Activated naive CD8-positive, alpha-beta T cell treated with anti-CD3 and anti-CD28 coated beads, Interleukin-2, amount 50 U/mL, for 24 hours (primary cell): ENCODE measurements at places on chromosomes 2 and 18.

DNA sequence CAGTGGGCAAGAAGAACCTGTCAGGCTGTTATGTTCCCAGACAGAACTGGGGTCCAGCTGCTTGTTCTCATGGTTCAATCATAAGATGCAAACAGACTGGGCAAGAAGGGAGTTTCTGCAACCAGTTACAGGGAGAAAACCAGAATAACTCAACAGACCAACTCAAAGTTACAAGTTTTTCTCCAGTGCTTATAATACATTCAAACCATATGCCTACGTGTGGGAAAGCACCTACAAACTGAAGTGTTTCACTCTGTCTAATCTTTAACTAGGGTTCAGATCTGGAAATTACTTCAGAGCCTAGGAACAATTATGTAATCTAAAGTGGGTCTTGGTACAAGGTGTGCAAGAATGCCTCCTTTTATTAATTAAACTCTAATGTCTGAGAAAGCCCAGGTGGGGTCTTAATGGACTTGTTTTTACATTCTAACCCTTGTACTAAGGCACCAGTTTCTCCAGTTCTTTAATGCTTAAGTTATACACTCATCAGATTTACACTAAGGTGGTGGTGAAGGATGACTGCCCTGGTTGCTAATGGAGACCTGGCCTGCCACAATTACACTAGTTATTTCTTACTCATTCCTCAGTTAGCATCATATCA is 951.9 kb downstream of the TSN start:
- no peak overlapping the region for H3K27ac ChIP-seq
- H3K36me3 ChIP-seq, result no peaks in the 10 kb centered on the region

- peaks cover 56% of the 10 kb centered on the region for H3K27me3 ChIP-seq
- H3K4me3 ChIP-seq, result peak within 1 kb of the TSS; percentile 71
- DNase-seq, result no peak
- H3K27ac ChIP-seq, result peak within 1 kb of the TSS; percentile 87
- peaks cover 35% of the 10 kb centered on the region for H3K4me1 ChIP-seq
- peaks cover 7% of the 10 kb centered on the region for H3K36me3 ChIP-seq
Observed at GRCh38 chr2:38075507-38076151, at the start of gene CYP1B1. TSS of gene CYP1B1 (minus strand) at chr2:38076151. CDS start at chr2:38075388, 763 bp downstream.

- H3K27ac ChIP-seq, result no peak overlapping the region
- no peaks in the 10 kb centered on the region for H3K36me3 ChIP-seq
Observed at GRCh38 chr2:146666340-146666739, 1178.5 kb upstream of the ACVR2A start.

GRCh38 chr2:226118471-226119429 is 680.9 kb downstream of the IRS1 start:
- no peak overlapping the region for H3K4me3 ChIP-seq
- no peak overlapping the region for H3K27ac ChIP-seq
- no peak for DNase-seq
- H3K4me1 ChIP-seq, result peaks cover 15% of the 10 kb centered on the region
- peaks cover 18% of the 10 kb centered on the region for H3K27me3 ChIP-seq
- H3K36me3 ChIP-seq, result no peaks in the 10 kb centered on the region

- no peaks in the 10 kb centered on the region for H3K36me3 ChIP-seq
- no peak overlapping the region for H3K27ac ChIP-seq
- no peaks in the 10 kb centered on the region for H3K4me1 ChIP-seq
- H3K4me3 ChIP-seq, result no peak overlapping the region
- DNase-seq, result no peak
Observed at GRCh38 chr2:163751696-163752095, 15.9 kb upstream of the FIGN start.

- no peak overlapping the region for H3K27ac ChIP-seq
- no peaks in the 10 kb centered on the region for H3K36me3 ChIP-seq
- DNase-seq, result no peak
- peaks cover 22% of the 10 kb centered on the region for H3K27me3 ChIP-seq
- no peak overlapping the region for H3K4me3 ChIP-seq
Observed at GRCh38 chr18:13221869-13222855, 3.6 kb downstream of the LDLRAD4 start.

DNA sequence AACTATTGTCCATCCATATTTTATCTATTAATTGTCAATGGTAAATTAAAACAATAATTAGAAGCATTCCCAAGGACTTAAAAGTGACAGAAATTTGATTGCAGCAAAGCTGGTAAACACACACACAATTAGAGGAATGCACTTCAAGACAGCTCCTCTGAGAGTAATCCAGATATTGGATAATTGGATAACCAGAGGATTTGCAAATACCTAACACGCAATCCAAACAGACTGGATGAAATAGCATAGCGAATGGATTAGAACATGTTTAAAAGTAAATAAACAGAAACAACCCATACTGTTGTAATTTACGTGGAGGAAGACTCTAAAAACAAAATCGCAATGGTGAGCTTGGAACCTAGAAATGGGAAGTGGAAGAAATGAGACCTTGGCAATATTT is 239.8 kb downstream of the METTL4 start:
- H3K4me1 ChIP-seq, result no peaks in the 10 kb centered on the region
- peaks cover 8% of the 10 kb centered on the region for H3K27me3 ChIP-seq
- DNase-seq, result no peak
- H3K36me3 ChIP-seq, result no peaks in the 10 kb centered on the region
- H3K27ac ChIP-seq, result no peak overlapping the region
- H3K4me3 ChIP-seq, result no peak overlapping the region

DNA sequence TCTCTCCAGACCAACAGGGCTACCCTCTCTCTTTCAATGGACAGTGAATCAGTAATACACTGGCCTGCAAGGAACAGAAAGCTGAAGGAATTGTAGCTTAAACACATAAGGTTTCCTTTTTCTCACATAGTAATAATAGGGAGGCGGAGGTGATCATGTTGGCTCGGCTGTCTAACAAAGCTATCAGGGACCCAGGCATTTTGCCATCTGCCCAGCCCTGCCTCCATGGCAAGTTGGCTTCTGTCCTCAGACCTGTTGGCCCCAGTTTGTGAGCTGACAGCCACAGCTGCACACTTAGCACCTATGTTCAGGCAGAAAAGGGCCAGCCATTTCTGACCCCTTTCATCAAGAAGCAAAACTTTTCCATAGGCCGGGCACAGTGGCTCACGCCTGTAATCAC is 2.0 kb upstream of the CHRNG start:
- no peaks in the 10 kb centered on the region for H3K36me3 ChIP-seq
- no peak overlapping the region for H3K27ac ChIP-seq
- peaks cover 4% of the 10 kb centered on the region for H3K27me3 ChIP-seq
- H3K4me1 ChIP-seq, result peaks cover 7% of the 10 kb centered on the region
- no peak for DNase-seq
- H3K4me3 ChIP-seq, result no peak overlapping the region

DNA sequence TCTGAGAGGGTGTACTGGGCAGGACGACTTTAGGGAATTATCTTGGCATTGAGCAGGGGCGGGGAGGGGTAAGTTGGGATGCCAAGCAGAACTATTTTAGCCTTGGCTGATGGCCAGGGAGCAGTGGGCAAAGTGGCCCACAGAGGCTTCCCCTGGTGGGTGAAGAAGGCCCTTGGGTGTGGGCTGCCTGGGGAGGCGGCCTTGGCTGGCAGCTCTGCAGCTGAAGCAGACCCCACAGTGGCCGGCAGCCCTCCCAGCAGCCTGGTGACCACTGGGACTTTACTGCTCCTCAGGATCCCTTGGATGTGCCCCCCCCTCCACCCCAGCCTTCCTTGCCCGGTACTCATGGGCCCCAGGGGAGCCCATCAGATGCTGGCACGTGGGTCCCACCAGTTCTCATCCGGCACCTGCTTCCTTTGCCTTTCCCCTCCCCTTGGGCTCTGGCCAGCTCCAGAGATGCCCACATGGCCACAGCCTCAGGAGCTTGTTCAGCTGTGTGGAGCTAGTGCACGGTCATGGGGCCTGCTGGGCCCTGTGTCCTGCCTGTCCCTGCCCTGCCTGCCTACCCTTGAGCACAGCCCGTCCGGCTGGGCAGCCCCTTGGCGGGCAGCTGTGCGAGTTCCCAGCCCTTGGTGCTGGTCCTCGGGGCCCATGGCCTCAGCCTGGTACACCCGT is 122.1 kb upstream of the HS6ST1 start:
- H3K27ac ChIP-seq, result no peak overlapping the region
- no peak overlapping the region for H3K4me3 ChIP-seq
- peaks cover 2% of the 10 kb centered on the region for H3K4me1 ChIP-seq
- DNase-seq, result no peak
- H3K27me3 ChIP-seq, result peaks cover 3% of the 10 kb centered on the region

DNA sequence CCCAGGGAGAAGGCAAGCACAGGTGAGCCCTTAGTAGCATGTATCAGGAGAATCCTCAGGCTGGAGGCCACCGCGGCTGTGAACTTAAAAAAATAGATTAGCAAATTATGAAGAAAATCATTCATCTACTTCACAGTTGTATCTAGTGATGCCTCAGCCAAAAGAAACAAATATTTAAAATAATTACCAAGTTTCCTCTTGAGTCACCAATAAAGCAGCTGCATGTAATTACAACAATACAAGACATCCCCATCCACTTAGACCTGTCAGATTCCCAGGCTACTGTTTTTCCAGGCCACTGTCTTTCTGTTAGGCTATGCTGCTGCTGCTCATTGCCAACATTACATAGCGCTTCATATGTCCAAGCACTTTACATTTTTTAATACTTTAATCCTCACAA is 54.6 kb upstream of the PHLPP1 start:
- H3K27me3 ChIP-seq, result no peaks in the 10 kb centered on the region
- H3K4me3 ChIP-seq, result no peak overlapping the region
- no peaks in the 10 kb centered on the region for H3K36me3 ChIP-seq
- H3K27ac ChIP-seq, result no peak overlapping the region
- peaks cover 3% of the 10 kb centered on the region for H3K4me1 ChIP-seq
- no peak for DNase-seq

- H3K27me3 ChIP-seq, result no peaks in the 10 kb centered on the region
- H3K4me3 ChIP-seq, result peak overlapping the region; percentile 38
- no peak overlapping the region for H3K27ac ChIP-seq
- H3K36me3 ChIP-seq, result peaks cover 11% of the 10 kb centered on the region
- peaks cover 53% of the 10 kb centered on the region for H3K4me1 ChIP-seq
- no peak for DNase-seq
Observed at GRCh38 chr2:159091976-159092375, 123.5 kb downstream of the TANC1 start.

GRCh38 chr2:207754498-207755383 is 15.0 kb downstream of the FZD5 start:
- H3K4me1 ChIP-seq, result no peaks in the 10 kb centered on the region
- no peaks in the 10 kb centered on the region for H3K27me3 ChIP-seq
- H3K27ac ChIP-seq, result no peak overlapping the region

DNA sequence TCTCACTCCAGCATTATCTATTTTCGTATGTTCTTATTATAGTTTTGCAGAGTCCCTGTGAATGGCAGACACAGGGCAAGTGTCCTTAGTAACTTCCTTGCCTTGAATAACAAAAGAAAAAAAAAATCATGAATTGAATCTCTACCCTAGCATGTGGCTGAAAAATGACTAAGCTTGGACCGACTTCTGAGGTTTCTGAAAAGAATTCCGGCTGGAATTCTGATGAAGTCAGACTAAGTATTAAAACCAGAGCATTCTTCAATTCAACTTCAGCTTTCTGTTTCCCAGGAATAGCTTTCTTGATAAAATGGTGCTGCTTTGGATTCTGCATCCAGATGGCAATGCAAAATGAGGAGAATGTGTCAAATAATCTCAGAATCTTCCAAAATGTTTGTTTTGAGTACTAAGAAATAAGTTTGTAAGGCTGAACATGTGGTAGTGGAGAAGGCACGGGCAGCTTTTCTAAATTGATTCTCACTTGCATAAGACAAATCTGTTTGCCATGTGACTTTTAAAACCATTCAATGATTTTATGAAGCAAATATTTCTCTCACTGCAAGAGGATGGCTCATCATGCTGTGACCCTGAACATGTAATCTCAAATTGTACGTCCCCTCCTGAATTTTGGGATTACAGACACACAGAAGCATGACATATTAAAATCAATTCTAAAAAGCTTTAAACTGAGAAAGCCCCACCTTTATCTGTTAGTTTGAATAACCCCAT is 1462.8 kb upstream of the LRRTM1 start:
- DNase-seq, result no peak
- H3K4me1 ChIP-seq, result no peaks in the 10 kb centered on the region
- H3K36me3 ChIP-seq, result no peaks in the 10 kb centered on the region
- H3K27me3 ChIP-seq, result no peaks in the 10 kb centered on the region
- H3K27ac ChIP-seq, result no peak overlapping the region

- no peaks in the 10 kb centered on the region for H3K4me1 ChIP-seq
- H3K27me3 ChIP-seq, result peaks cover 21% of the 10 kb centered on the region
- no peak overlapping the region for H3K4me3 ChIP-seq
- no peak overlapping the region for H3K27ac ChIP-seq
Observed at GRCh38 chr2:173407646-173408045, 53.0 kb downstream of the CDCA7 start.

DNA sequence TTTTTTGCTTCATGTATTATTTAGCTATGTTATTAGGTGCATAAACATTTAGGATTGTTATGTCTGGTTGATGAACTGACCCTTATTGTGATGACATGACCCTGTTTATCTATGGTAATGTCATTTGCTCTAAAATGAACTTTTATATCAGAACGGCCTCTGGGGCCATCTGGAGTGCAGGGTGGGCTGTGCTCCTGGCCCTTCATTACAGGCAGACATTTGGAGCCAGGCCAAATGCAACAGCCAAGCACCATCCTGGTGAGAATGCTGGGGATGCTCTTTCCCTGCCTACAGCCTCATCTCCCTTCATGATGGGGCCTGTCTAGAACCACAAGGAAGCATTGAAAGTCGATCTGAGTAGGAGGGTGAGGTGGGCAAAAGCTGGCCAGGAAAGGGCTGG is 38.0 kb downstream of the HJURP start:
- H3K36me3 ChIP-seq, result no peaks in the 10 kb centered on the region
- no peak overlapping the region for H3K4me3 ChIP-seq
- no peaks in the 10 kb centered on the region for H3K4me1 ChIP-seq
- no peak overlapping the region for H3K27ac ChIP-seq

DNA sequence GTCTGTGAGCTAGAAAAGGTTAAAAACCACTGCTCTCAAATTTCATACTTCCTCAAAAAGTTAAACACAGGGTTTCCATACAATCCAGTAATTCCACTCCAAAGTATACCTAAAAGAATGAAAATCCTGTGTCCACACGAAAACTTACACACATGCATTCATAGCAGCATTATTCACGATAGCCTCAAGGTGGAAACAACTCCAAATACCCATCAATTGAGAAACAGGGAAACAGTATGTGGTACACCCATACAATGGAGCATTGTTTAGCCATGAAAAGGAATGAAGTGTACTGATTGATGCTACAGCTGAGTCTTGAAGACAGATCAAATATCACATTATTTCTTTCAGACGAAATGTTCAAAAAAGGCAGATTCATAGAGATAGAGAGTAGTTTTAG is 36.7 kb downstream of the UXS1 start:
- H3K4me1 ChIP-seq, result peaks cover 77% of the 10 kb centered on the region
- DNase-seq, result no peak

GRCh38 chr2:164812378-164812777 is 29.2 kb downstream of the COBLL1 start:
- H3K4me3 ChIP-seq, result no peak overlapping the region
- DNase-seq, result no peak
- H3K36me3 ChIP-seq, result no peaks in the 10 kb centered on the region
- H3K4me1 ChIP-seq, result no peaks in the 10 kb centered on the region
- no peaks in the 10 kb centered on the region for H3K27me3 ChIP-seq
- no peak overlapping the region for H3K27ac ChIP-seq
